Frontal cortex (tissue), 4 donors: ENCODE measurements at places on chromosomes 7 and 10.
A peak's percentile ranks its signal among the peaks of the same experiment; 100 is the strongest.

- no peak for DNase-seq
Measured at GRCh38 chr7:16840094-16840493, 35.3 kb upstream of the AGR2 start.

DNA sequence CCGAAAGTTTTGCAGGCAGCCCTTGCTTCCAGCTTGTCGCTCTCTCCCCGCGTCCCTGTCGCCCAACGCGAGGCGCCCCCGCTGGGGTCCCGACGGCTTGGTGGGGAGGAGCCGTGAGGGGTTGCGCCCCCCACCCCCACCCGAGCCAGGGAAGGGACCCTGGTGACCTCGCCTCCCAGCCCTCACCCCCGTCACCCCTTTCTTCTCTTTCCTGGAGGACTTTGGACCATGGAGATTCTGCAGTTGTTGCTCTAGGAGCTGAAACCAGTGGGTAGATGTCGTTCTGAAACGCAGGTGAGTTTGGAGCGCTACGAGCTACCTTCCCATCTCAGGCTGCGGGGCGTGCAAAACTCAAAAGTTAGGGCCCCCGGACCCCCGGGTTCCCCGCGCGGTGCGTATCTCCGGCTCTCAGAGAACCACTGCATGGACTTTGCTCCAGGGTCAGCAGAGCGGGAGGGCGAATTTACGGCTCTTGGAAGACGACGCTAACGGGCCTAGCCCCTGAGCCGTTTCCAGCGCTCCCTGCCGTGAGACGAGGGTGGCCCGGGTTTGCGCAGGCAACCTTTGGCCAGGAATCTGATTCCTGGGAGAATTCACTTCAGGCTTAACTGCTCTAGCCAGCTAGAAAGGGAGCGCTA is 684 bp upstream of the ATXN7L1 start:
- DNase-seq: no peak

DNA sequence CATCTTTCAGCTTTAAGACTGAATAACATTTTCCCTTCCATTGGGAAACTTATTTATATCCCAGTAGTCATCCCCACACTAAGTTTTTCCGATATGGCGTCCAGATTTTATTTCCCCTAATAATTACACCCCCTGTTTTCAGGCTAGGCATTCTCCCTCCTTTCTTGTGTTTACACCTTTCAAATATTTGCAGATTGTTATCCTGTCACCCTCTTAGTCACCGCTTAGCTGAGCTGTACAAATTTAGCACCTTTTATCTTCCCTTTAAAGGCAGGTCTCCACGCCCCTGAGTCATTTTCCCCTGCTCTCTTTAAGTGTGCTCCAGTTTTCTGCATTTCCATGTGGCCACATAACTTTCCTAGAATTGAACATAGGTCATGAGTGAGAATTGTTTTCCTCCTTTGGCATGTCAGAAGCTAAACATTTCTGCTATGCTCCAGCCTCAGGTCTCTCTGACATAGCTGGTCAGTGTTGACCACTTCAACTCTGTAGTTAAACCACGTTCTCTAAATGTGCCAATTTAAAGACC is 47.4 kb downstream of the LRRC4 start:
- DNase-seq: no peak

DNA sequence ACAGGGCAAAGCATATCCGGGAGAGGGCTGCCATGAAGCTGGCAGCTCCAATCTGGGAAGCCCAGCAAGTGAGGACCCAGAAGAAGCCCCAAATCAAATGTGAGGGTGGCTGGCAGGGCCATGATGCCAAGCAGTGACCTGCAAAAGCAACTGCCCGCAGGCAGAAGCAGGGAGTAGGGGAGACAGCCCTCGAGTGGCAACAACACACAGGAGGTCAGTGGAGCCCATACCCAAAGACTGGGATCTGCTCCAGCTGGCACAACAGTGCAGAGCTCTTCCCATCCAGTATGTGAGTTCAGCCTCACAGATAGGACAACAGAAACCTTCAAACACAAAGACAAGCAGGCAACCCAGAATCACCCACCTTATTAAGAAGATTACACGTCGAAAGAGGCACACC is 45.0 kb downstream of the GRID1 start:
- DNase-seq: peak; percentile 27

DNA sequence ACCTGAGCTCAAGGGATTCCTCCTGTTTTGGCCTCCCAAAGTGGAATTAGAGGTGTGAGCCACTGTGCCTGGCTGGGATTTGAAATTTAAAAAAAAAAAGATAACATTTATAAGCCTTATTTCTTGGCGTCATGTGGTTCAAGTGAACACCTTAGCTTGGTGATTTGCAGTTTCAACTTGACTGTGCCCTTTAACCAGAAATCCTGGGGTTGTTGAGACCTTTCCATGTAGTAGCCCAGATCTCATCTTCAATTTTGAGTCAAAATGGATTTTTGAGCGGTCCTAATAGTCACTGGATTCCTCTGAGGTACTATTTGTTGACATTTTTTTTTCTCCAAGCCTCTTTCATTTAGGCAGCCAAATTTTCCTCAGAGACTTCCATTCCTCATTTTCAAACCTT is 29.5 kb upstream of the FBXW4 start:
- DNase-seq: no peak

DNA sequence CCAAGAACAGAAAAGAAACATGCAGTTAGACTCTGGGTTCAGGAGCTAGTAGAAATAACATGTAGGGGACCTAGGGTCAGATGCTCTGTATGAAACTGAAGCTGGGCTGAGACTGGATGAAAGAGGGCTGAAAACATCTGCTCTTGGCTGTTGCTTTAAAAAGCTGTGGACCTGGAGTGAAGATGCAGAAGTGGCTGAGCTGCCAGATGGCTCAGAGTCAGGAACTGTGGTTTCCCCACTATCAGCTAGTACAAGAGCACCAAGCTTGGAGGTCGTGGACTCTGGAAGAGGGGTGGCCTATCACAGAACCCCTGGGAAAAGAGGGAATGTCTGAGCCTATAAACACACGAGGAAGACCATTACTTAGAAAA is 5.9 kb downstream of the ADK start:
- DNase-seq: no peak

- no peak for DNase-seq
Measured at GRCh38 chr7:90512821-90513254, 43.4 kb downstream of the PTTG1IP2 start.

GRCh38 chr7:152052771-152053170 is 27.3 kb downstream of the GALNT11 start:
- DNase-seq: no peak

DNA sequence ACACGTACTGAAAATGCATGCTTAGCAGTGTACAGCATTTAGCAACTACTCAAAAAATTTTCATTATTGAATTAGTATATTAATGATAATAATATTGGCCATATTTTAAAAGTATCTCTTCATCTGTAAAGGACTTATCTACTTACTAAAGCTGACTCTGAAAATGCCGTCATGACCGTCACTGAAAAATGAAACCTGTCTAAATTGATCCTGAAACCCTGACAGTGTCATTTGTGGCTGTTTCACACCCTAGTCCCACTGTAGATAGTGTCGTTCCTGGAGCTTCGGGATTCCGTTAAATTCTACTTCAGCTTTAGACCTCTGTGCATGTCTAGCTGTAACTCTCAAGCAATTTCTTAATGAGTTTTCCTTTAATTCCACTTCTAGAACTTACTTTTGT is 35.8 kb upstream of the EZH2 start:
- no peak for DNase-seq

DNA sequence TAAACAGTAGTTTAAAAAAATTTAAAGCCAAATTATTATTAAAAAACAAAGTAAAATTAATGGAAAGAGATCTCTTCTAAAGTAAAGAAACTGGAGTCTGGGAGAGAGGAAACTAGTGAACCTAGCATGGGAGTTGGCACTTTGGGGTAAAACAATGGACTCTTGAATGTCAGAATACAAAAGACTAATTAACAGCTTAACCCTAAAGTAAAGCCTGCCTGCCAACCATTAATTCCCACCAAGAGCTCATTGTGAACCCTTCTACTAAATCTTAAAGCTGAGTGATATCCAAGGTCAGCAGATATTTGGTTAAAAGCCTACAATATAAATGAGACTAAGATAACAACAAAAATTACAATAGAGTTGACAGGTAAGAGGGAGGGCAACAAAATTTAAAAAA is 36.5 kb downstream of the KMT2C start:
- DNase-seq: no peak

- DNase-seq: no peak
Measured at GRCh38 chr10:16565604-16566003, 43.9 kb upstream of the C1QL3 start.

DNA sequence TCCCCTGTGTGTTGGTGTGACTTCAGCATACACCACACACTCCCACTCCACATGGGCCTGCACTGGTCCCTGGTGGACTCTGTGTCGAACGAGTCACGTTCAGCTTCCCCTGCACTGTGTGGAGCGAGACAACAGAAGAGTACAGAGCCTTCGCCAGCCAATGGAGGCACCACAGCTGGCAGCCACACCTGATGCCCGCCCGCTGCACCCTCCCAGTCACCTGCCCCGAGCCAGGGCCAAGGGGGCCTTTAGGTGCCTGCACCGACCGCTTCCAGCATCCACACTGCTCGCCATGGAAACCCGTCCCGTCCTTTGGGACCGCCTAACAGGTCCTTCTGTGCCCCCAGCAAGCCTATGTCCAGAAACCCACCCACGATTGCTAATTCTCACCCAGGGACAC is 9.2 kb downstream of the FOXL3 start:
- DNase-seq: no peak

DNA sequence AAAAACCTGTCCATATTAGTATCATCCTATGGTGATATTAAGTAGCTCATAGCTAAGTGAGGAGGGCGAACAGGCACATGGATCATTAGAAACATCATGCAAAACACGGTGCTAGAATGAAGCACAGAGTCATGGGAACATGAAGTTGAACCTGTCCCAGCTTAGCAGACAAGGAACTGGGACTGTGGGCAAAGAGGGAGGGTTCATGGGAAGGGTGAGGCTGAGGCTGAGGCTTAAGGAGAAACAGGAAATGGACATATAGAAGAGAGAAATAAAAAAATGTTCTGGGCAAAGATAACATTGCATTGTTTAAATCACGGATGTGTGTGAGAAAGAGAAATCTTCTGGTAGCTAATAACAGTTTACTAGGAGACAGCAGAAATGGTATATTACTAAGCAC is 708.1 kb downstream of the GRID1 start:
- DNase-seq: no peak

- no peak for DNase-seq
Measured at GRCh38 chr7:47419471-47419870, 162.4 kb downstream of the TNS3 start.

- no peak for DNase-seq
Measured at GRCh38 chr7:141675436-141676215, 26.3 kb downstream of the DENND11 start.

DNA sequence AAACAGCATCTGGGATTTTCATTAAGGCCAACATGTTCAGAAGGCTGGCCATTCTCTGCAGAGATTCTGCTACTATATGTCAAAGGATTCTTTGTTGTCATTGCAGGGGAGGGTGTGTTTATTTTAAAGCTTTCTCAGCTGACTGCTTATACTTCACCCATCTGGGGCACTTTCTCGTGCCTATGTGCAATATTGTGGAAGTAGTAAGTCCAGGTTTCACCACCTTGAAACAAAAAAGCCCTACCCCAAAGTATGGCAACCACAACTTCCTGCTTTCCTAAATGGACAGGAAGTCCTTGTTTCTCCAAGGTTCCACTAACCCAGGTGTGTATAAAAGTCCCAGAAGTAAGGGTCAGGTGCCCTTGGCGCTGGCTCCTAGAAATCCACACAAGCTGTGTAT is 58.7 kb upstream of the COL1A2 start:
- no peak for DNase-seq

- DNase-seq: no peak
Measured at GRCh38 chr7:107563081-107563774, 492 bp downstream of the COG5 start.

DNA sequence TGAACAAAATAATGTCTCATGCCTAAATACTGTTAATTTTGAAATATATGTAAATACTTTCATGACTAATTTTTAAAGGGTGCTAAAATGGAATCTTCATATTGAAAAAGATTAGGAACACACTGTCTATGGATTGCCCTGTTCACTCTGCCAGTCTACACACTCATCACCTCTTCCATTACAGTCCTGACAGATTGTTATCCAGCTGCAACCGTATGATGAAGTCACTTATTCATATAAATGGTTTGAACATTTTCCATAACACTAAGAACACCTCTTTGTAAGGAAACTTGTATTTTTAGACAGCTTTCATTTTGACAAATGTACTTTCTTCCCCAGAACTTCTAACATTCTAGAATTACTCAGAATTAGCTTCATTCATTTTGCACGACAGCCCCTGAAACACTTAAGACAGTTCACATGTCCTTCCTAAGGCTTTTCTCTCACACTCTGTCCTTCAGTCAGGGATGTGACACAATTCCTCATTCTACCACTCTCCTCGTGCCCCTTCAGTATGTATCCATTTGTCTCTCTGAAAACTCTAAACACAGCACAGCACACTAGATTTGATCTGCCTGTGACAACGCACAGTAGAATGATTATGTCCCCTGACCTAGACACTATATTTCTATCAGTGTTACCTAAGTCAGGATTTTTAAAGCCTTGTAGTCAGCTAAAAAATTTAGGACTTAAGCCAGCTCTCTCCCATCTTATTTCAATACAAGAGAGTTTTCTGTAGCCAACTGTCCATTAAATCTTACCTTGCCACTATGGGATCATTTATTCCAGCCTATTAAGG is 71.9 kb downstream of the ORC5 start:
- no peak for DNase-seq

- no peak for DNase-seq
Measured at GRCh38 chr7:23011222-23011924, 2.6 kb downstream of the HYCC1 start.

GRCh38 chr7:55265836-55266642 is 99.1 kb upstream of the LANCL2 start:
- no peak for DNase-seq

DNA sequence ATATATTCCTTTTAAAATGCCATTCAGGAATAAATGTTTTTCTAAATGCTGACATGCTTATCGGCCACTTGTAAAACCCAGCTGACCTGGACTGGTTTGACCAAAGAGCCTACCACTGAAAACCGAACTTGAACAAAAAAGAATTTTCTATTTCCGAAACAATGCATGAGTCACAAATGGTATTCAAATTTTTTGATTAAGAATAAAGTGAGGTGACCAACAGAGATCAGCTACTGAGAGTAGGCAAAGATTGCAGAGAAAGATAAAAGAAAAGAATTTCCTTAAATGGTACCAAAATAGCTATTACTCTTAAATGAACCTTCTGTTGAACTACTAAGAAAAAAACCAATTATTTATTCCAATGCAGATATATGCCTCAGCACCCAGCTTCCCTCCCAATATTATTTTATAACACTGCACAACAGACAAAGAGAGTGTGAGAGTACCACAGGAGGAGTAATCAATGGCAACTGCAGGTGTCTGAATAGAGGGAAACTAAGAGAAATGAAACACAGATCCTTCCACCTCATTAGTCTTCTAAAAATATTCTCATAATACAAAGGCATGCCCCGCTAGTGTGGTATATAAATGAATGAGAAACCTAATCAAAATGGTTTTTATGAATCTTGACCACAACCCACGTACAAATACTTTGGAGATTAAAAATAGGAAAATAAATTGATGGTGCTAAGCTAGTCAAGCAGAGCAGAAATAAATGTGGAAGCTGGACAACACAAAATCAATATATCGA is 20.1 kb downstream of the OSBPL3 start:
- no peak for DNase-seq

- no peak for DNase-seq
Measured at GRCh38 chr10:126569513-126570244, 100.8 kb downstream of the C10orf90 start.
